ENCODE measurements at places on chromosomes 3 and 15. TPM values are rescaled to one million over a fixed set of nuclear protein-coding genes. Genes with fewer than 3 reads are reported as not detected.

The CXCR6 gene
- not detected for total RNA-seq

The STARD9 gene
- total RNA-seq = 8.3 TPM

The NR1I2 gene
- total RNA-seq = 0.15 TPM

The UBE2E2 gene
- total RNA-seq = 17.8 TPM

The GOLGA6L22 gene
- total RNA-seq = not detected

The MUSTN1 gene
- not detected for total RNA-seq

The IGF1R gene
- 29.6 TPM for total RNA-seq

The ALDH1L1 gene
- 0.36 TPM for total RNA-seq

The APOD gene
- total RNA-seq = 286 TPM

The IL5RA gene
- 0.46 TPM for total RNA-seq

The RLBP1 gene
- total RNA-seq = under 0.01 TPM

The PLA2G4F gene
- not detected for total RNA-seq

Measured in melanocyte of skin (primary cell).